ENCODE measurements at places on chromosomes 4 and X. TPM values are rescaled to one million over a fixed set of nuclear protein-coding genes. Genes with fewer than 3 reads are reported as not detected.
A peak's percentile ranks its signal among the peaks of the same experiment; 100 is the strongest.

DNA sequence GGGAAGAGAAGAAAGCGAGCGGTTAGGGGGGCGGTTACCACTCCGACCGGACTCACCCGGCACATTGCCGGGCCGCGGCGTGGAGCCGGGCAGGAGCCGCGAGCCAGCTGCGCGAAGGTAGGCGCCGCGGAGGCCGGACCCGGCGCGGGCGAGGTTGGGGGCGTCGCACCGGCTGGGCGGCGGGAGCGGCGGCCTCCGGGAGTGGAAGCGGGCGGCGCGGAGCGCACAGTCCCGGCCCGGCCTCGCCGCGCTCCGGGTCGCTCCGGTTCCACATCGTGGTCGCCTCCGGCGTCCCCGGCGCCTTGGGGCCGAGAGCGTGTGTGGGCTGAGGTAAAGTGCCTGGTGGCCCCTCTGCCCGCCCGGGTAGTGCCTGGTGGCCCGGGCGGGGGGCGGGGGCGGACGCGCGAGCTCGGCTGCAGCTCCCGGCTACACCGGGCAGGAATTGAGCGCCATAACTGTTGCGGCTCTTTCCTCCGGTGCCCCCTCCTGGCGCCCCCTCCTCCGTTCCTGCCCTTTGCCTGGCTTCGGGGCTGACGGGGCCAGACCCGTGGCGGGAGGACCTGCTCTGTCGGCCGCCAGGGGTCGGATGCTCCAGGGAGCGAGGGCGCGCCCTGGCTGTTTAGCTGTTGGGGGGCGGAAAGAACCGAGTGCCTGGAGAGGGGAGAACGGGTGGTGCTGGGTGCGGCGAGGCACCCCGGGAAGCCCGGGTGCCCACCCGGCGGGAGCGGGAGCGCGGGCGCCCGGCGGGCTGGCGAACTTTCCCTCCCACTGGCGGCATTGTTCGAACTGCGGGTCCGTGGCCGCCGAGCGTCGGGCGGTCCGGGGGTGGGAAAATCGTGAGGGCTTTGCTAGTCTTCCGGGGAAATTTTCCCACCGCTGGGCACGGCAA is 626 bp downstream of the JADE3 start:
- peaks cover 2% of the 10 kb centered on the region for H3K4me1 ChIP-seq
- peak overlapping the region; percentile 73 for H3K4me3 ChIP-seq
- DNase-seq = peak; percentile 67
- peaks cover 3% of the 10 kb centered on the region for H3K27me3 ChIP-seq

Gene ARHGAP6
- 6.0 TPM for polyA plus RNA-seq

DNA sequence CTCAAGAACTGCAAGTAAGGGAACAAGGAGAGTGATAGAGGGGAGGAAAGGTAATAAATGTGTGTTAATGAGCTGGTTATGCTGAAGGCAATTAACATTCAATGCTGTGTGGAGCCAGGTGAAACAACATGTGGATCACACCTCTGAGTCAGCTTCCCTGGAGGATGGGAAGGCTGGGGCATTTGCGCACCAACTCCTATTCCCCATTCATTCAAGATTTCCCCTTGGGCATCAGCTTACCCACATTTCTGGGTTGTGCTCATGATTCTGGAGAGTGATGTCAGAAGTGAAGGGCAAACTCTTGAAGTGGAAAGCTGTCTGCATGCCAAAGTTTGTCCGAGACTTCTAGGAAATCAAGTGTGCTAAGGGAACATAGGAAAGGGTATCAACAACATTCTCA is 461.4 kb downstream of the MID1IP1 start:
- H3K27me3 ChIP-seq = no peaks in the 10 kb centered on the region
- no peaks in the 10 kb centered on the region for H3K4me1 ChIP-seq
- H3K4me3 ChIP-seq = no peak overlapping the region

GRCh38 chrX:129496625-129497024 is 26.7 kb downstream of the SMARCA1 start:
- no peak for DNase-seq
- no peaks in the 10 kb centered on the region for H3K4me1 ChIP-seq
- no peaks in the 10 kb centered on the region for H3K36me3 ChIP-seq
- no peak overlapping the region for H3K4me3 ChIP-seq
- no peak overlapping the region for H3K27ac ChIP-seq
- H3K27me3 ChIP-seq = no peaks in the 10 kb centered on the region

DNA sequence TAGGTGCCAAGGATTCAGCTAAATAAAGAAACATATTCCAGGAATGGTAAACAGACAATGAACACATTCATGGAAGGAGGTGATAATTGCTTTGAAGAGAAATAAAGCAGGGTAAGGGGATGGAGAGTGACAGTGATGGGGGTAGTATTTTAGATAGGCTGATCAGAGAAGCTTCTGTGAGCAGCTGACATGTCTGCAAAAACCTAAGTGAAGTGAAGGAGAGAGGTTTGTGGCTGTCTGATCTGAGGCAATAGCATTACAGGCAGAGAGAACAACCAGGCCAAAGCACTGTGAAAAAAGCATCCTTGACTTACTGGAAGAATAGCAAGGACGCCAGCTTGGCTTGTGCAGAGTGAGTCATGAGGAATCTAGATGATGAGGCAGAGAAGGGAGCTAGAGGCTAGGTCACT is 271.9 kb upstream of the GATB start:
- no peaks in the 10 kb centered on the region for H3K36me3 ChIP-seq
- H3K27ac ChIP-seq = no peak overlapping the region
- no peak for DNase-seq
- H3K27me3 ChIP-seq = no peaks in the 10 kb centered on the region
- H3K4me1 ChIP-seq = no peaks in the 10 kb centered on the region
- no peak overlapping the region for H3K4me3 ChIP-seq

DNA sequence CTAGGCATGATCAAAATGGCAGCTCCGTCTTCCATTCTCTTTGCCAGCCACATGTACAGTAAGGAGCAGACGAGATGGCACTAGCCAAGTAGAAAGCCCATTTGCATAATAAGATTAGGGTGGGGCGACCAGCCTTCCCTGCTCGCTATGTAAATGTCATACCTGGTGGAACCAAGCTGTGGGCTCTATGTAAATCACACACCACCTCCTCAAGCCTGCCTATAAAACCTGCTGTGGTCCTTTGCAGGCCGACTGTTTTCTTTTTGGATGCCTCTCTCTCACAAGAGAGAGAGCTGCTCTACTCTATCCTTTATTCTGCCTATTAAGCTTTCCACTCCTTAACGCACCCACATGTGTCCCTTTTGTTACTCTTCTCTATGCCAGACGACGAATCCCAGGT is 1472.7 kb downstream of the ARAP2 start:
- H3K4me1 ChIP-seq = no peaks in the 10 kb centered on the region
- DNase-seq = no peak
- no peak overlapping the region for H3K27ac ChIP-seq
- H3K27me3 ChIP-seq = no peaks in the 10 kb centered on the region
- no peaks in the 10 kb centered on the region for H3K36me3 ChIP-seq

Gene MAGEC2
- not detected for polyA plus RNA-seq

- H3K27ac ChIP-seq = no peak overlapping the region
- H3K27me3 ChIP-seq = no peaks in the 10 kb centered on the region
- H3K4me3 ChIP-seq = no peak overlapping the region
Observed at GRCh38 chrX:153400146-153401132, 711 bp downstream of the PNMA6E start.

DNA sequence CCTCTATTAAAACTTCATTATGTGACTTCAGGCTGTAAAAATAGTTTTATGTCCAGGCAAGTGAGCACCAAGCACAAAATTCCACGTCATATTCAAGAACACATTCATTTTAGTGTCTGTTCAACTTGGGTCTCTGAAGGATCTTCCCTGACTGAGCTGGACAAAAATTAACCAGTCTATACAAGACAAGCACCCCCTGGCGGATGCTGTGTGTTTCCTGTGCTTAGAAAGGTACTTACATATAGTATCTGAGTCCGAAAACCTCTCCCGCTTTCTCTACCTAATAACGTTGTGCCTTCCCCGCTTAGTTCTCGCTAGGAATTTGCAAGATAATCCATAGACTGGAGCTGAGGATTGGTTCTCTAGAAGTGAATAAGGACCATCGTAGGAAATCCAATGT is 2214.5 kb upstream of the TENM3 start:
- H3K4me3 ChIP-seq = no peak overlapping the region
- no peaks in the 10 kb centered on the region for H3K36me3 ChIP-seq
- H3K27ac ChIP-seq = no peak overlapping the region
- no peaks in the 10 kb centered on the region for H3K27me3 ChIP-seq

DNA sequence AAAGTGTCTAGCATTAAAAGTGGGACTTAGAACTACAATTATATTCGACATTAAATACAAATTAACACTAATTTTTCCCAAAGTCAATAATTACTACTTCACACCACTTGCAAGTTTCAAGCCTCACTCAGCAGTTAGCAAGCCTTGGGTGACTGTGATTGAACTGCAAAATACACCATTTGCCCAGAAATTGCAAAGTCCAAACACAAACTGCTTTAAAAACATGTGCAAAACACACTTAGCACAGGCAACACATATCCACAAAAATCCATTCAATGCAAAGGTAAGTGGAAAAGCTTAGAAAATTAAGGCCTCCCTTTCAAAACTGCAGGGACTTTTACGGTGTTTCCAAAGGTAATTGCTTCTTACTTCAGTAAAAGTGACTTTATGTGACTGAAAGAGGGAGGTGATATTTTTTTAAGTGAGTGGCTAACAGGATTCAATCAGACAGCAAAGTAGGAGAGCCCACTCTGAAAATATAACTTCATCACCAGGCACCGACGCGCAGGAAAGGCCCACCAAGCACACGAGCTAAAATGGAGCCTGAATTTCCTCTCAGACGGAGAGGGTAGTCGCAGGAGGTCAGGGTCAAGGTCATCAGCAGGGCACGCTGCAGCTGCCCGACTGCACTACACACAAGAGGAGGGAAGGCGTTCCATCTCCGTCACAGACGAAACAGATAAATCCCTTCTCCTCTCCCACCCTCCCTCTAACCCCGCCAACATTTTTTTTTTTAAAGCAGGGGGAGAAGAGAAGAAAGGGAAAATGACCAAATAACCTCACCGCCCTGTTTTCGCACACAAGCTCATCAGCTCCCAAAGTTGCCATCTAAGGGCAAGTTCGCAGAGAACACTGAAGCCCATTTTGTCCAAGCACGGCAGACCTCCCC is 3.1 kb downstream of the ZNF827 start:
- peaks cover 3% of the 10 kb centered on the region for H3K4me1 ChIP-seq
- no peaks in the 10 kb centered on the region for H3K27me3 ChIP-seq
- DNase-seq = peak; percentile 79
- H3K4me3 ChIP-seq = peak overlapping the region; percentile 84
- no peaks in the 10 kb centered on the region for H3K36me3 ChIP-seq

DNA sequence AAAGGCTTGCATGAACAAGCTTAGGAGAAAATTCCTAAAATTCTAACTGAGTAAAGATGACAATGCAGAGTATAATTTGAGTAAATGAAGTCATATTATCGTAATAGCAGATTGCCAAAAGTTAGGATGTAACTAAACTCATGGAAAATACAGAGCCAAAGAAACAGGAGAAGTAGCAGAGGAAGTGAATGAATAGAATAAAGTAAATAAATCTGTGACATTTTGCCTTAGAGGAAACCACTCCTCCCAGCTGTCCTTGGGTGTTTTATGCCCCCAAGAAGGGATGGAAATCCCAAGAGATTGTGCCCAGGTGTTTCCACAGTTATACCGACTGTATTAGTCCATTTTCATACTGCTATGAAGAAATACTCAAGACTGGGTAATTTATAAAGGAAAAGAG is 1.9 kb upstream of the BMX start:
- no peaks in the 10 kb centered on the region for H3K4me1 ChIP-seq
- no peaks in the 10 kb centered on the region for H3K36me3 ChIP-seq
- DNase-seq = no peak
- H3K4me3 ChIP-seq = no peak overlapping the region
- peaks cover 13% of the 10 kb centered on the region for H3K27me3 ChIP-seq
- H3K27ac ChIP-seq = no peak overlapping the region

DNA sequence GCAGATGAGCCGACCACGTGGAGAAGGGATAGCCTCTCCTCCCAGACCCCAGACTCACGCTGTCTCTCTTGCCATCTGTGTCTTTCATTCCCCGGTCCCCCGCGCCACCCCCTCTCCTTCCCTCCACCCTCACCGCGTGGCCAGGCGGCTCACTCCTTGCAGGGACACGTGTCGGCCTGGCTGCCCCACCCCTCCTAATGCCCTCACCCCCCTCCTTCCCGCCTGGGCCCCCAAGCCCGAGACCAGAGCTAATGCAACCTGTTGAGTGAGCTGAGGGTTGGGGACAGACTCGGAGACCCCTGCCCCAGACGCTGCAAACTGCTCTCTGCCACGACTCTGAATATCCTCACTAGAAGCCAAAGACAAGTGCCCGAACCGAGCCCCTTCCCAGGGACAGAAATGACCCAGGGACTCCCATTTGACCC is 1.8 kb downstream of the SLC38A5 start:
- no peaks in the 10 kb centered on the region for H3K36me3 ChIP-seq
- no peaks in the 10 kb centered on the region for H3K27me3 ChIP-seq
- H3K4me3 ChIP-seq = no peak overlapping the region
- no peak overlapping the region for H3K27ac ChIP-seq
- no peaks in the 10 kb centered on the region for H3K4me1 ChIP-seq

- no peaks in the 10 kb centered on the region for H3K4me1 ChIP-seq
- no peak overlapping the region for H3K27ac ChIP-seq
- no peaks in the 10 kb centered on the region for H3K27me3 ChIP-seq
- no peak overlapping the region for H3K4me3 ChIP-seq
- H3K36me3 ChIP-seq = no peaks in the 10 kb centered on the region
Observed at GRCh38 chr4:4712800-4713528, 146.5 kb upstream of the MSX1 start.

DNA sequence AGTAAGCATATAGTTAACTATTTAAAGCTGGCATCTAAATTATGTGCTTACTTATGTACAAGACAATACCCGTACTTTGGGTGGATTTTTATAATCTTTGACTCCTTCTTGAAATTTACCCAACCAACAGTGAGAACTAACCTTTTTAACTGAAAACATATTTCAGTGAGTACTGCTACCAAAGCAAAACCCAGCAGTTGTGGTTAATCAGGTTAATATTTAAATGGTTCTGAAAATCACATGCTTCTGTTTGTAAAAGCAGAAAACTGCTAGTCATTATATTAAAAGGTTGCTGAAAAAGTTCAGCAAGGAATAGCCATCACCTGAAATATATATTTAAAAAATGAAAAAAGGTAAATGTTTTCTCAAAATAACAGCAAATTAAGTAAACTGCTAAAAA is 20.0 kb downstream of the UBE2D3 start:
- H3K4me3 ChIP-seq = peak overlapping the region; percentile 15
- no peak overlapping the region for H3K27ac ChIP-seq
- DNase-seq = no peak
- no peaks in the 10 kb centered on the region for H3K4me1 ChIP-seq
- H3K27me3 ChIP-seq = no peaks in the 10 kb centered on the region

DNA sequence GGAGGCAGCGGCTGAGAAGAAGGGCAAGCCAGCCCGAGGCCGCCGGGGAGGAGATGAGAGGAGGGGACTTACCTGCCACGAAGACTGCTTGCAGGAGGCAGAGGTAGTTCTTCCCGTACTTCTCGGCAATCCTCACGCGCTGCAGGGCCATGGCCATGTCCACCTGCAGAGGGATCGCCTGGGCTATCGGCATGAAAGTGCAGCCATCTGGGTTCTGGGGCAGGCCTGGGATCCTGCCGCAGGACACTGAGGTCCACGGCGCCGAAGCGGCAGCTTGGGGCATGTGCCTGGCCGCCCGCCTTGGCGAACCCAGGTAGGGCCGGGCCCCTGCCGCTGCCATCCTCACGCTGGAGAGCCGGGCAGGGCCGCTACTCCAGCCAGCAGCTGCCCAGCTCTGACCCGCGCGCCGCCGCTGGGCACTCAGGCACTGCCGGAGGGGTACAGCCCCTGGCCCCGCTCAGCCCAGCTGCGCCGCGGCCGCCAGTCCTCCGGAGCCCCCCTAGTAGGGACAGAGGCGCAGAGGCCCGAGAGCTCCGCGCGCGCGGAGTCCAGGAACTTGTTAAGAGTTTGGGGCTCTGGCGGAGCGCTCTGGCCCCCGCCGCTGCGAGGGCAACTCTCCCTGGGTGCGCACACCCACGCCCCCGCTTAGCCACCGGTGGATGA is 16.0 kb downstream of the MCF2 start:
- peak overlapping the region; percentile 30 for H3K4me3 ChIP-seq
- H3K36me3 ChIP-seq = no peaks in the 10 kb centered on the region
- no peak overlapping the region for H3K27ac ChIP-seq
- peak; percentile 20 for DNase-seq
- peaks cover 3% of the 10 kb centered on the region for H3K27me3 ChIP-seq
- no peaks in the 10 kb centered on the region for H3K4me1 ChIP-seq

Gene WDR17
- 1.4 TPM for polyA plus RNA-seq
